Fibroblast of lung (primary cell): ENCODE measurements at places on chromosomes 4 and X. TPM values are rescaled to one million over a fixed set of nuclear protein-coding genes. Genes with fewer than 3 reads are reported as not detected.

Gene SUPT20HL2
- not detected in 2 replicates for polyA plus RNA-seq

Gene AFM
- polyA plus RNA-seq = not detected in 2 replicates

GRCh38 chrX:132023896-132024386 is 839 bp downstream of the STK26 start:
- no peak for DNase-seq

GRCh38 chr4:126247409-126247808 is 932.7 kb downstream of the FAT4 start:
- DNase-seq = no peak

DNA sequence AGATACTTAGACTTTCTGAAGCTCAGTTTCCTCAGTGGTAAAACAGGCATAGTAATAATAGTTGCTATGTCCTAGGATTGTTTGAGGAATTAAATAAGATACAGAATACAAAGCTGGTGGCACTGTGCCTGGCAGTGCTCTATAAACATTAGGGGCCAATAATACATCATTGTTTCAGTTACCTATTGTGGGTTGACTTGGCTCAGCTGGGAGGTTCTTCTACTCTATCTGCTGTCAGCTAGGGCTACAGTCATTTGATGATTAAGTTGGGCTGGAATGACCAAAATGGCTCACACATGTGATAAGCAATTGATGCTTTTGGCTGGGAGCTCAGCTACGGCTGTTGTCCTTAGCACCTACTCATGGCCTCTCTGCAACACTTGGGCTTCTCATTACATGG is 121.2 kb upstream of the USP9X start:
- no peak for DNase-seq
